ENCODE measurements at places on chromosomes 11 and 22. TPM values are rescaled to one million over a fixed set of nuclear protein-coding genes. Genes with fewer than 3 reads are reported as not detected.

- peak; percentile 68 for ATAC-seq
These were observed at the start of gene MCAT for GRCh38 chr22:43142880-43143562. TSS of gene MCAT (minus strand) at chr22:43143398. CDS start at chr22:43143348, 50 bp downstream.

Gene NXPE4
- total RNA-seq, result not detected

DNA sequence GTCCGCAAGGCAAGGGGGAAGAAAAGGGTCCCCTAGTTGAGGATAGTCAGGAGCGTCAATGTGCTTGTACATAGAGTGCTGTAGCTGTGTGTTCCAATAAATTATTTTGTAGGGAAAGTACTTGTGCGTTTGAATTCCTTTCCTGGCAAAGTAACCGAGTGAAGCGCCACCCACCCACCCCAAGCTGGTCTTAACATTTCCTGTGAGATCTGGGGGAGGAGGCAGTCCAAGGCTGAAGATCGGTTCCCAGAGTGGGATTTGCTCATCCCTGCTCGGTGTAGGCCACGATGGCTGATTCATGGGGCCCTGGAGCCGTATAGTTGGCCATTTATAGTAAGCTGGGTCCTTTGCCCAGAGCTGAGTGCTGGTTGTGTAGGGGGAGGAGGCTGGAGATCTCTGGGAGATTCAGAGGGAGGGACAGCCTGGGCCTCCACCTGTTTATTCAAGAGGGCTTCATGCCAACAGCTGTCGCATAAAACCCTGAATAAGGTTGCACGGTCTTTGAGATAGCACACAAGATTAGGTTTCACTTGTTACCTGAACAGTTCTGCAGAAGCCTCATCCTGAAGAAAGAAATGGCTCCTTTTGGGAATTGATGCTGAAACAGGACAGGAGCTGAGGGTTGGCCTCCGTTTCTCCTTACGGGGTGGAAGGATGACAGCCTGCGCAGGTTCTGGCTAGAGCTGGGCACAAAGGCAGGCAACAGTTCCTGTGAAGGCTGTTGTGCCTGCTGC is 2.4 kb downstream of the ATF4 start:
- ATAC-seq, result no peak

GRCh38 chr11:9577556-9577955 is 4.1 kb downstream of the WEE1 start:
- no peak for ATAC-seq

- ATAC-seq, result peak; percentile 98
These were observed 39.6 kb downstream of the CSNK2A3 start for GRCh38 chr11:11313426-11313825.

Gene TYR
- not detected for total RNA-seq

DNA sequence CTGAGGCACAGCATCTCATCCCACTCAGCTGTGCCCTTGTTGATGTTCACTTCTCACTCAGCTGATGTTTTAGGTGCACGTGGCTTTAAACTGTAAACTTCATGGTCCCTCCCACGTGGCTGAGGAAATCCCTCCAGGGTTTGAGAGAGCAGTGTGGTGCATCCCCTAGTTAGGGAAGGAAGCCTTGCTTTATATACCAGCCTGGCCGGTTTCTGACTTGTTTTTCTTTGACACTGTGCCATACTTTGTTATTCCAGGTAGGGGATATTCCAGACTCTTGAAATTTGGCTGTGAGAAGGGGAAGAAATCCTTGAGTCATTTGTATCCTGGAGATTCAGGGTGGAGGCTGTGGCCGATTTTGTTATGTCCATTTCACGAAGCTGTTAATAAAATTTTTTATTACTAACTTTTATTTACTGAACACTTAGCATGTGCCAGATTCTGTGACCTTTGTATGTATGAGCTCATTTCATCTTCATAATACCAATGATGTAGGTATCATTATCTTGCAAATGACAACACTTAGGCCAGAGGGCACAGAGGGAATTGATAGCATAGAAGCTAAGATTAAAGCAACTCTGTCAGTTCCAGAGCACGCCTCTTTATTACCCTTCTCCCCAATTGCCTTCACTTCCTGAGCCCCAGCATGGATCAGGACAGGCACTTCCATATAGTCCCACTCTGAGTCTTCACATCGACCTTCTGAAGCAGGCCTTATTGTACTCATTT is 116.6 kb downstream of the NAV2 start:
- peak; percentile 94 for ATAC-seq

Gene APOA4
- total RNA-seq, result not detected

GRCh38 chr11:8289492-8289918 is 25.8 kb upstream of the LMO1 start:
- no peak for ATAC-seq

Gene STK33
- total RNA-seq, result 0.52 TPM

- ATAC-seq, result no peak
These were observed 147.1 kb downstream of the C11orf91 start for GRCh38 chr11:33553486-33553885.
